ENCODE measurements at places on chromosomes 4 and X.

- DNase-seq = no peak
Observed at GRCh38 chr4:11949355-11949754, 520.7 kb upstream of the HS3ST1 start.

DNA sequence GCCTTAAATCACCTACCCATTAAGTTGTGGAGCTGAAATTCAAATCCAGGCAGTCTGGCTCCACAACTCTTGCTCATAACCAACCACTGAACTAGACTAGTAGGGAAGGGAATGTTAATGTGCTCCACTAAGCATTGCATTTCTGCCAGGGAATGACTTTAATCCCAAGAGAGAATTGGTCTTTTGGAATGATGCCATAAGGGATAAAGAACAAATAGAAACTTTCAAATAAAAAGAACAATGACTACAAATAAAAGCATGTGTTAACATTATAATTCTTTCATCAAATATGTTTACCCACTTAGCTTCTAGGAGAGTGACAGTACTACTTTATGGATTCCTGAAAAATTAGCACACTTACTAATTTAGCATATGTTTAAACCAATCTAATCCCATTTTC is 905.9 kb downstream of the CENPC start:
- no peak for DNase-seq

DNA sequence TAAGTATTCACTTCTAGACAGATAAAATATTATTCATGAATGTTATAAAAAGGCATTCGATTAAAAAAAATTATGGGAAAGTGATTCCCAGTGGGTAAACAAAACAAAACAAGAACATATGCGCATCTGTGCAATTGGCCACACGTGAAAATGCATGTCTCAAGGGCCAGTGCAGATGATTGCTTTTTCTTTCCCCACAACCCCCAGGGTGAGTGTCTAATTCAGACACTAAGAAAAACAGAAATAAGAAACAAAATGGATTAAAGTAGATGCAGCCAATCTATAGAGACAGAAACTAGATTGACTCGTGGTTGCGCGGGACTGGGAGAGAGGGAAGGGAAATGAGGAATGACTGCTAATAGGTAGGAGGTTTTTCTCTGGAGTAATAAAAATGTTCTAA is 49.5 kb downstream of the GPM6A start:
- DNase-seq = no peak

DNA sequence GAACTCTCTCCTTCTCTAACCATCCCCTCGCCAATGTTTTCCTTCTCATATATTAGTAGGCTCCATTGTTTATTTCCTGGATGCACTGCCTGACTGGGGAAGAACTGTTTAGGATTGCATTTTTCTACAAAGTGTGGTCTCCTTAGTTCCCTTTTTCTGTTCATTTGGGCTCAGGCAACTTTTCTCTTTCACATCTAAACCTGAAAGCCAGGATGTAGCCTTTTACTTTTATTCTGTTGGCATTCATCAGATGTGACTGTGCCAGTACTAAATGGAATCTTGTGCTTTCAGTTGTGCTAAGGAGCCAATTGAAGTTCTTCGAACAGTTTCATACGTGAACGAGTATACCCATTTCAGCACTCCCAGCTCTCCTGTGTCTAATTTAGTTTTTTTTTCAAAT is 59.8 kb downstream of the DDIT4L start:
- no peak for DNase-seq

GRCh38 chr4:8702516-8703400 is 110.2 kb downstream of the CPZ start:
- DNase-seq = no peak

DNA sequence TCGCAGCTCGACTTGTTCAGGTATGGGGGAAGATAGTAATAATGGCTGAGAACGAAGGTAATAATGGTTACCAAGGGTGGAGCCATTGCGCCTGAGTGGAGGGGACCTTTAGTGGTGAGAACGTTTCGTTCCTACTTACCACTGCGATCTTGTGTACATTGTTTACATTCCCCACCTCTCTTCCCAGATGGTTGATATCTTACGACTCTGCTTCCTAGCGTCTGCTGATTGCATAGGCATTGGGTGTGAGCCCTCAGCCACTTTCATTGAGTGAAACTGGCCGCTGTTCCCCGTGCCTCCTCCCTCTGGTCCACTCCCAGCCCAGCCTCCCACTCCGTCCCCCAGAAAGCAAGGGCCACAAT is 850 bp downstream of the IGBP1 start:
- DNase-seq = no peak

GRCh38 chrX:17812763-17813162 is 48.3 kb downstream of the RAI2 start:
- DNase-seq = no peak

Data from T-helper 17 cell (primary cell).